H7 (cell line): ENCODE measurements at places on chromosomes 11 and 22. TPM values are rescaled to one million over a fixed set of nuclear protein-coding genes. Genes with fewer than 3 reads are reported as not detected.

- DNase-seq: no peak
Measured at GRCh38 chr11:78313181-78313795, 104.3 kb downstream of the GAB2 start.

DNA sequence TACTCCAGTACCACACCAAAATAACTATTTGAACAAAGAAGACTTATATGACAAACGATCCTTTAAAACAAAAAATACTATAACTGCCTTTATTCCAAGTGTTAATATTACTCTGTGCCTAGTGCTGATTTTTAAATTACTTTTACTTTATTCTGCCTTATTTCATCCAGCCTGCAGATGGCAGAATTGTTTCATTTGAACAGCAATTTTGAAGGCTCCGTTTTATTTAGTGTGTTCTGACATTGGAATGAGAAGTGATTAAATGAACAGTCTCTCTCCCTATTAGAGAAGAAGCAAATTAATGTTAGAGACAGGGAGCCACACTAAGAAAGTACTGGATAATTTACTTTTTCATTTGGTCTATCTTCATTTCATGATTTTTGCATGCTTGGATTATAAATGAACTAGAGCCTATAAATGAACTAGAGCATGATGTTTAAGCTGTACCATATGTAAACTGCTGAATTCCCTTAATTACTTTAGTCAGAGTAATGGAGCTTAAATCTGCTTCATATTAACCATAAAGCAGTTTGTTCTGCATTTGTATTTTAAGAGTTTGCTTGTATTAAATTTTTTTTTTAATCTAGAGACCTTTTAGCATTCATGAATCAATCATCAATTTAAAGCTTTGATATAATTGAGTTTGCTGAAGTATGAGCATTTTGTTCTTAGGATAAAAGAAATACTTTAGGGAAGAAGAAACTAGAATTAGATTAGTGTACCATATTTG is 9.8 kb downstream of the PDHX start:
- DNase-seq: no peak

DNA sequence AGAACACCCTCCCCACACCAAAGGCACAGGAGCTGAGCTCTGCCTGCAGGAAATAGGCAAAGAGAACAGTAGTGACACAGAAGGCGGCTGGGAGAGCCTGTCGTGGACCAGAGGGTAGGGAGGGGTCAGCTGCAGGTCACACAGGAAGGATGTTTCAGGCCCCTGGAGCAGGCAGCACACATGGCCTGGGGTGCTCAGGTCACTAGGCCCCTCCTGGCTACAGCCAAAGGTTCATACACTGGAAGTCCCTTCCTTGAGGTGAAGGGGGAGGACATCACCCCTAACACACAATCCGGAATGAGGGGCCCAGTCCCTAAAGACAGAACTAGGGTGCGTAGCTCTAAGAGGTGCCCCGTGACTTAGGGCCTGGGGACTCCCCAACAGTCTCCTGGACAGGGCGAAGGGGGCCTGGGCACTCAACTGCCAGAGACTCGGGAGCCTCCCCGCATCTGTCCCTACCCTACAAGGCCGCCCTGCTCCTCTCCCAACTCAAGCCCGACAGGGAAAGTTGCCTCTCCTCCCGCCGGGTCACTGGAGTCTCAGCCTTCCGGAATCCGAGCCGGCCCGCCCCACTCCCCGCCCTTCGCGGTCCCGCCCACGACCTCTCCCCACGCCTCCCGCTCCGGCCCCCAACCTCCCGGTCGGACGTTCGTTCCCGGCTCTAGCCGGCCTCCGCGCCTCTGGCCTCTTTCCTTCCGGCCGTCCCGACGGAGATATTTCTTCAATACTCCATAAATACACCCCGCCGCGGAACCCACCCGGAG is at the start of gene CYB5R2:
Gene CYB5R2 (minus strand): TSS at position 541 of the 764 bp plus-strand sequence. CDS start 675 bp downstream, outside the sequence.
- DNase-seq: peak; percentile 91

SESN3 gene
- total RNA-seq: 12.6 and 30.4 TPM in 2 replicates
